Colonic mucosa (tissue), 4 donors: ENCODE measurements at places on chromosomes 6 and 20. TPM values are rescaled to one million over a fixed set of nuclear protein-coding genes. Genes with fewer than 3 reads are reported as not detected.

DNA sequence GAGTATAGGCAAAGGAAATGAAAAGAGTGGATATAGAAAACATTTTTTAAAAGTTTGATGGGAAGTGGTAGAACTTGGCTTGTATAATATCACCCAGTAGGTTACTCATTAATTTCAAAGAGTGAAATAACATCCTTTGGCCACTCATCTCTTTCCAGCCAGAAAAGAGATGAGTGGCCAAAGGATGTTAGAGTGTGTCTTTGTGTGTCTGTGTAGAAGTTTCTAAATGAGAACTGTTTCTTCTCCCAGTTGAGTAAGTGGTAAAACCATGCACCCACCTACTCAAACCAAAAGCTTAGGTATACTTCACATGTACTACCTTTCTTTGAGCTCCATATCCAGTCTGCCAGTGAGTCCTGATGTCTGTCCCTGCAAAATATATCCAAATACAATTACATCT is 47.7 kb upstream of the TMEM244 start:
- DNase-seq = no peak

The CRISP1 gene
- not detected for total RNA-seq

- no peak for DNase-seq
Observed at GRCh38 chr20:47885909-47886453, 100.7 kb upstream of the SULF2 start.

DNA sequence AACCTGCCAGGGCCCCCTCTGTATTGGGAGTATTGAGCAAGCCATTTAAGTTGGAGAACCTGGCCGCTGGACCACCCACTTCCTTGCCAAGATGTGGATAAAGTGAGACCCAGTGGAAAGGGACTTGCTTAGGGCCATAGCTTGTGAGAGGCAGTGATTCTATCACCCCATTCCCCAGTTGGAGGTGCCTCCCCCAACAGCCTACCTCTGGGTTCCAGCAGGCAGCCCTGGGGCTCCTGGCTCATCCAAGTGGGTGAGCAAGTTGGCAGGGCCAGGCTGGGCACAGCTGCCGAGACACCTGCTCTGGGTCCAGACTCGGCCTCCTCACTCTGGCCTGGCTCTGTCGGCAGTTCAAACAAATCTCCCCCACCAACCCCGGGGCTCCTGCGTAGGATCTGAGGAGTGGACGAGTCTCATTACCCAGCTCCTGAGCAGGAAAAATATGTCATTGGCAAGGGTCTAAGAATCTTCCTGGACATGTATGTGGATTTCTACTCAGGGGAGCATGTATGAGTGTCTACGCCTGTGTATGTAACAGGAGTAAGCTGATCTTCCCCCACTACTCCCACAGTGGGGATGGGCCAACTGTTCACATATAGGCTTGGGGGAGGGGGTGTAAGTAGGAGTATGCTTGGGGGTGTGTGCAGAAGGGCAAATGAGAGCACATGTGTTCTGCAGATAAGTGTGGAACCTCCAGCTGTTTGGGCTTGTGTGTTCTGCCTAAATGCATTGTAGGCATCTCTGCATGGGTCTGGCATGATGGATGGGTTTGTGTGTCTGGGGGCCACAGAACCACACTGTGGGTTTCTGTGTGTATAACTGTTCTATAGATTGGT is 1.9 kb downstream of the ID1 start:
- no peak for DNase-seq

The MCCD1 gene
- total RNA-seq = not detected

DNA sequence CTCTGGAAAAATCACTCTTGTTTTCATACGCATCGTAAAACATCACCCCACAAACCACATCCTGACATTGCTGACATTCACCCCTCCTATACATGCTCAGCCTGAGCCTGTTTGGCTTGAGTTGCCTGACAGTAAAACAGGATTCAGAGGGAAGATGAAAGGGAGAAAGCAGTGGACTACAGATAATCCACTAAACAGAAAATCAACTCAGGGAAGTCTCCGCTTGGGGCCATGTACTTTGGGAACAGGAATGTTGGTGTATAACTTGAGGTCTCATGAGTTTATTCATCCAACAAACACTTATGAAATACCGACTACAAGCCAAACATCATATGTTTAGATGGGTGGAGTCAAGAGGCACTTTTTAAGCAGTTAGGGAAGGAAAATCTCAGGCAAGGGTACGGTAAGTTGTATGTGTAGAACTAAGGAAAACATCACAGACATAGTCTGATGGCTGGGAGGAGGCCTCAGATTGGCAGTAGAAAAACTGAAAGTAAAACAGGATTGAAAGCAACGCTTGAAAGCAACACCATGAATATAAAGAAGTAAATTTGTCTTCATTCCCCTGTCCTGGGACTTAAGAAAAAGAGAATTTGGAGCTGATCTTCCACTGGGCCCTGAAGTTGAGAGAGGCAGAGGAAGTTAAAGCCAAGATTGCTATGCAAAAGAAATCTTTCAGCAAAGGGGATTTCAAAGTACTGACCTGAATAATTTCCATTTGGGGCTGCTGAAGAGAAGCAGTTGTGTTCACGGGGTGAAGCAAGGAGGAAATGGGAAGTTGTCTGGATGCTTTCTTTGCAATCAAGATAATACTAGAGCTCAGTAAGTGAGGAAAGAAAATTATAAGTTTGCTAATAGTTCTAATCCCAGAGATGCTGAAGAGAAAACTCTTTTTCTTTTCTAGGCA is 28.8 kb downstream of the PDE7B start:
- peak; percentile 26 for DNase-seq

- no peak for DNase-seq
Observed at GRCh38 chr6:42933205-42933604, 3.9 kb downstream of the CNPY3 start.

GRCh38 chr6:142827369-142827768 is 117.6 kb downstream of the HIVEP2 start:
- DNase-seq = peak; percentile 87

The LBP gene
- 0.32 TPM for total RNA-seq

DNA sequence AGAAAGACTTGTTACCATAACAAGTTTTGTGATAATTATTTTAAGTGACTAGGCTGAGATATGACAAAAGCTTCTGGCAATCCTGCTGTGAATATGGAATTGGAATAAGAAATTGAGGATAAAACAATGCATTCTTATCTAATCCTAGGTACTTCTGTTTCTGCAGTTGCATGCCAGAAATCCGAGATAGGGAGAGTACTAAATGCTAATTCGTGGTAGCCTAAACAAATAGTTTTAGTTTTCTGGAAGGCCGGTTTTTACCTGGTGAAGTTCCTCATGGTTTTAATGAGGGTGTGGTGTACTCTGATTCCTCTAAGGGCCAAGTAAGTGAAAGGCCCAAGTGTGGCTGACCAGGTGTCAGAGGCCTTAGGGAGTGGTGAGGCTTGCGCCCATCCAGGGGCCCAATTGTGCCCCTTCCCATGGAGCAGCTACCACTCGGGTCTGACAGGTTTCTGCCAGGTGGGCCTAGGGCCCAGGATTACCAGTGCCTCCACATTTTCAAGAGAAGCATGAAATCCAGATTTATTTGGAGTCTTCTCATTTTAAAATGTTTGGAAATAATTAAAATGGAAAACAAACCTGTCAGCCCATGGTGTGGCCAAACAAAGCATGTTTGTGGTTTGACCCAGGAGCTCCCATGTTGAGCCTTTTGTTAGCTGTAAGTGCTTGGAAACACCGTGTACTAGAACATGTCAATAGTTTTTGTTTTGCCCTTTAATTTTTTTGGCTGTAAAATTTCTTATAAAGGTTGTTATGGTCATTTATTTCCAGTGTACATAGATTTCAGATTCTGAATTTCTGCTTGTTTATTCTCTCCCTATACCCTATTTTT is 6.6 kb downstream of the PLCB4 start:
- DNase-seq = no peak

The CDC40 gene
- total RNA-seq = 22.0 TPM

The BMP2 gene
- 57.3 TPM for total RNA-seq

The BRD2 gene
- 167 TPM for total RNA-seq

GRCh38 chr6:79733388-79733787 is 102.3 kb downstream of the SH3BGRL2 start:
- no peak for DNase-seq

DNA sequence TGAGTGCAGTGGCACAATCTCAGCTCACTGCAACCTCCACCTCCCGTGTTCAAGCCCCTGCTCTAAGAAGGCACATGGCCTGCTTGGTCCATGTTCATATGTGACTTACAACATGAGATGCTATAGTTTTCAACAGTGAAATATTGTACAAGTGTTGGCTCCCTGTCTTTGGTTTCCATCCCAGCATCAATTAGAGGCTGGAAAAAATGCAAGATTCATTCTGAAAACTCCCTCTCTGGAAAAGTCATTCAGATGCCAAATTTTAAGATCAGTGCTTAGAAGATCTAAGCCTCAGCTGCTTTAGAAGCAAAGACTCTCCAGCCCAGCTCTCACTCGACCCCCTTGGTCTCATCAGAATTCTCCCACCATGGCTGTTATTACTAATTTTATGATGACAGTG is 398.9 kb downstream of the KIF16B start:
- no peak for DNase-seq

- DNase-seq = no peak
Observed at GRCh38 chr6:21749754-21750153, 156.2 kb downstream of the SOX4 start.

The OR12D3 gene
- not detected for total RNA-seq

- DNase-seq = no peak
Observed at GRCh38 chr6:35247642-35248231, 11.8 kb upstream of the ZNF76 start.

The SNTA1 gene
- total RNA-seq = 5.7 TPM

DNA sequence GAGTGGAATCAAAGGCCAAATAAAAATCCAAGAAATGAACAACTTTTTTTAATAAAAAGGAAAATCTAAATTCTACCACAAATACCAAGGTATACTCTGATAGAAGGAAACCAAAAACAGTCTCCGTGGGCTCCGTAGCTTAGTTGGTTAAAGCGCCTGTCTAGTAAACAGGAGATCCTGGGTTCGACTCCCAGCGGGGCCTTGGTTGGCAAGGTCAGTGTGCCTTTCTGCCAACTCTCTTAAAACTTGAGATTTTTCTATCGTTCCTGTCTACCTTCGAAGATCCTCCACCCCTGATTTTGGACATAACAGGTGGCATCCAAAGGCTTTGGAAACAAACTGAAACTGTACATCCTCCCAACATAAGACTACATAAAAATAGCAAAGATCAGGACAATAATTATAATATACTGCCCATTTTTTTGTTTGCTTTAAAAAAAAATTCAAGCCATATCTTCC is 197.9 kb downstream of the TRIM27 start:
- no peak for DNase-seq

DNA sequence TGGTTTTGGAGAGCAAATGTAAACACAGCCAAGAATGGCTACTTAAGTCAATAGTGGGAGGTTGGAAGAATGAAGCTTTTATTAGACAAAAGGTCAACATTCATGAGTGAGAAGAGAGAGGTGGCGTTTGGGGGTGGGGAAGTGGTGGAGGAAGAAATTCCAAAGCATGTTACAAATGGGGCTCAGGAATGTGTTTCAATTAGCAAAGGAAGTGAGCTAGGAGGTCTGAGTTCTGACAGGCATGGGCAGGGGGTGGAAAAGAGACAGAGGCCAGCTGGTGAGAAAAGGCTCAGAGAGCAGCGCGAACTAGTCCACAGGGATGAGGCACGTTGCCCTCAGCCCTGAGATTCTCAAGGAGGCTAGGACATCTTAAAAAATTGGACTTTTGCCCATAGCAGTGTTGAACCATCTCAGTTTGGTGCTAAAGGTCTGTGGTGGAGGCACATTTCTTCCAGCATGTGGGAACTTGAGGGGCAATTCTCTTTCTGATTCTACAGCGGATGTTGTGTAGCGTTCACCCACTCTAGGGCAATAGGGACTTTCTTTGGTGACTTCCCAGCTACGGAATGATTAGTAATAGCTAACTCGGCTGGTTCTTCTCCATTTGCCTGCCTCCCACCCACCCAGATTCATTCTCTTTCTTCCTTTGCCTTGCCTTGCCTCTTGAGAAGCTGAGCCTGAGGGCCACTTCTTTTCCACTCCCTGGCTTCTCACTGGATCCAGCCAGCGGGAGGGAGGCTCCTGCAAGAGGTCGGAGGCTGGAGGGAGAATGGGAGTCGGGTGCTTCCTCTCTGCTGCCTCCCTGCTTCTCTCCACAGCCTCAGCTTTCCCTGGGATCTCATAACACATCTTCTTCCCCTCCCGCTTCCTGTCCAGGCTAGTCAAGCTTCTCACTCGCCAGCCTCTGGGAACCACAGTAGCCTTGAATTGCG is 45.1 kb upstream of the NEDD9 start:
- no peak for DNase-seq

The MUC22 gene
- total RNA-seq = not detected

- DNase-seq = no peak
Observed at GRCh38 chr6:33856655-33857054, 52.9 kb upstream of the MLN start.

DNA sequence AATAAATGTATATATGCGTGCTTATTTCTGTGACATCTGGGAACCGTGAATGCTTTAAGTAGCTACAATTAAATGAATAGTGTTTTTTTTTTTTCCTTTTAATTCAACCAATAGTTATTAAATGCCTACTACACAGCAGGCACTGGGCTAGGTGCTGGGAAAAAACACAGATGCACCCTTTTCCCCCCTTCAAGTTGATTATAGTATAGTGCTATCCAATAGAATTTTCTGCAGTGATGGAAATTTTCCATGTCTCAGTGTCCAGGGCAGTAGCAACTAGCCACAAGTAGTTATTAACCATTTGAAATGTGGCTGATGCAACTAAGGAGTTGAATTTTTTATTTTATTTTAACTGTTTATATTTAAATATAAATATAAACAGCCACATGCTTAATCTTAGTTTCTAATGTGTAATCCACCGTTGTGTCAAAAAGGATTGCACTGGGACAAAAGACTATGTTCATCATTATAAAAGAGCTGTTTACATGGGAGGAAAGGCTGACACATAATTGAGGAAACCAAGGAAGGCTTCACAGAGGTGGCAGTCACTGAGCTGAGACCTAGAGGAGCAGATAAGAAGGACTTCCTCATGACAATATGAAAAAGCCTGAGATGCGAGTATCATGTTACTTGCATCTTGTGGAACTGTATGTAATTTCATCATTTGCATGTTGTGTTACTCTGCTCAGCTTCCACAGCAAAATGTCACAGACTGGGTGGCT is 261.2 kb upstream of the PLCB4 start:
- DNase-seq = no peak

The COL10A1 gene
- not detected for total RNA-seq

DNA sequence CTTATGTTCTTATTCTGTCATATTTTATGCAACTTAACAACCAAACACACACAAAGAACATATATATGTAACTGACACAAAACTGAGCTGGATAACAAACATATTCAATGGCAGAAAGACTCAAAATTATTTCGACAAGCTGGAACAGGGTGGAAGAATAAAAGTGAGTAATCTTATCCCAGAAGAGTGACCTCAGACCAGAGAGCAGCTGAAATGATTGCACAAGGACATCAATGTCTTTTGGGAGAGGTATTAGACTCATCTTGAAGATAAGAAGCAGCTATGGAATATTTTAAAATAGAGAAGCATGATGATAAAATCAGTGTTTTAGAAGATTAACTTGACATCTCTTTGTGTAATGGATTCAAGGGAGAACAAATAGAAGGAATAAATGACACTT is 191.6 kb upstream of the PRDM1 start:
- no peak for DNase-seq

The MYBL2 gene
- 15.1 TPM for total RNA-seq

The C20orf202 gene
- 0.19 TPM for total RNA-seq

The VWA7 gene
- 6.1 TPM for total RNA-seq

The BEND3 gene
- 11.2 TPM for total RNA-seq

GRCh38 chr20:1912646-1913045 is 17.4 kb downstream of the SIRPA start:
- no peak for DNase-seq

The CALHM6 gene
- total RNA-seq = 6.2 TPM

The ZBTB46 gene
- total RNA-seq = 2.1 TPM

The HNF4A gene
- 288 TPM for total RNA-seq

GRCh38 chr20:36845288-36845971 is 30.5 kb upstream of the TLDC2 start:
- DNase-seq = no peak

- no peak for DNase-seq
Observed at GRCh38 chr6:169427856-169428255, 174.2 kb upstream of the THBS2 start.
